ENCODE measurements at places on chromosomes 16 and 17. TPM values are rescaled to one million over a fixed set of nuclear protein-coding genes. Genes with fewer than 3 reads are reported as not detected.

Gene CHD9NB
- 1.3 TPM for total RNA-seq

DNA sequence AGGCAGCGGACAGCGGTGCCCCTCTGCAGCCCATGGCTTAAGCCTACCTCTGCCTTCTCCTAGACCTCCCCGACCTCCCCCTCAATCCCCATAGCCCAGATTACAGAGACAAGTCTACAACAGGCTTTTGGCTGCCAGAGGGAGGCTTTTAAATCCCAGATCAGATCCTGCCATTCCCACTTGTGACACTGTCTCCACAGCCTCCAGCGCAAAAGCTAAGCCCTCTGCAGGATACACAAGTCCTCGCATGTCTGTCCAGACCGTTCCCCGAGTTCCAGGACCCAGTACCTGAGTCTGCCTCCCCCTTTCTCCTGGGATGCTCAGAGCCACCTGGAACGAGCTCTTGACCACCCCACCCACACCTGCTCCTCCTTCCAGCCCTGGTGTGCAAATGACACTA lies 31.2 kb downstream of the VAC14 start:
- H3K4me1 ChIP-seq = no peaks in the 10 kb centered on the region
- H3K27me3 ChIP-seq = no peaks in the 10 kb centered on the region
- H3K4me3 ChIP-seq = no peak overlapping the region
- H3K27ac ChIP-seq = no peak overlapping the region

DNA sequence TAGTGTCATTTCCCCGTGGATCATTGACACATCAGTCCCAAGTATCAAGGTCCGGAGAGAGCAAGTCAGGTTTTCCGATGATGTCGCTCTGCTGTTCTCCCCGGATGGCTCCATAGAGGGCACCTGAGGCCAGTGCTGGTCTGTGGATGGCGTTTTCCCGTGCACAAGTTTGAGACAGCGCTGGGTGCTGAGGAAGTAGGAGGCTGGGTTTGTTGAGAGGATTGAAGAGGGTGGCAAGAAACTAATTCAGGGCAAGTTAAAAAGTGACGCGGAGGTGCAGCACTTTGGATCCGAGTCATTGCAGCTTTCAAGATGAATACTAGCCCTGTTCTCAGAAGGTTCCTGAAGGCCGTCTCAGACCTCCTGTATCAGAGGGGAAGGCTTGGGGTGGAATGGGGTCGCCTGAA lies 7.7 kb downstream of the NUBP1 start:
- no peak for DNase-seq
- no peak overlapping the region for H3K27ac ChIP-seq
- no peak overlapping the region for H3K4me3 ChIP-seq
- no peaks in the 10 kb centered on the region for H3K27me3 ChIP-seq
- H3K36me3 ChIP-seq = no peaks in the 10 kb centered on the region

- DNase-seq = no peak
- H3K27ac ChIP-seq = no peak overlapping the region
- H3K4me1 ChIP-seq = peaks cover 17% of the 10 kb centered on the region
- H3K36me3 ChIP-seq = no peaks in the 10 kb centered on the region
Measured at GRCh38 chr17:47918006-47918405, 22.0 kb downstream of the SP2 start.

- H3K27ac ChIP-seq = peak overlapping the region; percentile 68
- H3K27me3 ChIP-seq = no peaks in the 10 kb centered on the region
Measured at GRCh38 chr16:57533431-57534336, 2.7 kb downstream of the CCDC102A start.

DNA sequence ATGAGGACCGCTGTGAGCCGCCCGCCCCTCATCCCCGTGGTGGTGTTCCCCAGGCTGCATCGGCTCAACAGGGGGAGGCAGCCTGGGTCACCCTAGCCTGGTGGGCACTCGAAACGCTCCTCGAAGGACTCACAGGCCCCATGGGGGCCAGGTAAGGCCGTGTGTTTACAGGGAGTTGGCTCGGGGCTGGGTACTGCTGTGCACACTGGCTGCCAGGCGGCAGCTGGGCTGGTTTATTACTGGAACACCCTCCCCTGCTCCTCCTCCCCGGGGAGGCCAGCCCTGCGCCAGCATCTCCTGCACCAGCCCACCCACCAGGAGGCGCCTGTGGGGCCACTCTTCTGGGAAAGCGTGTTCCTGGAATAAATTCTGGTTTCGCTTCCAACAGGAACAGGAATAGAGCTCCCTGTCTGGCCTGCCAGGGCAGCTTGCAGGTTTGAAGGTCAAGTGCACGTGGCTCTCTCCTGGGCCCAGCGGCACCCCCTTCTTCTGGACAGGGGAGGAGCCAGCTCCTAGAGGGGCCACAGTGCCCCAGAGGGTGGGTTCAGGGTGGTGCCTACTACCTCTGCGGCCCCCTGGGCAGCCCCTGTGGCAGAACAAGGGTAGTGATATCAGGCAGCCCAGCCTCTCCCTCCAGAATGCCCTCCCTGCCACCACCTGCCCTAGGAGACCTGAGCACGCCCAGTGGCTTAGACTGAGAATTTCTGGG lies 11.3 kb downstream of the MCRIP1 start:
- H3K27me3 ChIP-seq = no peaks in the 10 kb centered on the region
- H3K4me3 ChIP-seq = no peak overlapping the region
- peaks cover 11% of the 10 kb centered on the region for H3K4me1 ChIP-seq
- H3K27ac ChIP-seq = peak overlapping the region; percentile 83

Measured in breast epithelium (tissue), 4 donors.